NCI-H345 (cell line): ENCODE measurements at places on chromosomes 16 and 17.

DNA sequence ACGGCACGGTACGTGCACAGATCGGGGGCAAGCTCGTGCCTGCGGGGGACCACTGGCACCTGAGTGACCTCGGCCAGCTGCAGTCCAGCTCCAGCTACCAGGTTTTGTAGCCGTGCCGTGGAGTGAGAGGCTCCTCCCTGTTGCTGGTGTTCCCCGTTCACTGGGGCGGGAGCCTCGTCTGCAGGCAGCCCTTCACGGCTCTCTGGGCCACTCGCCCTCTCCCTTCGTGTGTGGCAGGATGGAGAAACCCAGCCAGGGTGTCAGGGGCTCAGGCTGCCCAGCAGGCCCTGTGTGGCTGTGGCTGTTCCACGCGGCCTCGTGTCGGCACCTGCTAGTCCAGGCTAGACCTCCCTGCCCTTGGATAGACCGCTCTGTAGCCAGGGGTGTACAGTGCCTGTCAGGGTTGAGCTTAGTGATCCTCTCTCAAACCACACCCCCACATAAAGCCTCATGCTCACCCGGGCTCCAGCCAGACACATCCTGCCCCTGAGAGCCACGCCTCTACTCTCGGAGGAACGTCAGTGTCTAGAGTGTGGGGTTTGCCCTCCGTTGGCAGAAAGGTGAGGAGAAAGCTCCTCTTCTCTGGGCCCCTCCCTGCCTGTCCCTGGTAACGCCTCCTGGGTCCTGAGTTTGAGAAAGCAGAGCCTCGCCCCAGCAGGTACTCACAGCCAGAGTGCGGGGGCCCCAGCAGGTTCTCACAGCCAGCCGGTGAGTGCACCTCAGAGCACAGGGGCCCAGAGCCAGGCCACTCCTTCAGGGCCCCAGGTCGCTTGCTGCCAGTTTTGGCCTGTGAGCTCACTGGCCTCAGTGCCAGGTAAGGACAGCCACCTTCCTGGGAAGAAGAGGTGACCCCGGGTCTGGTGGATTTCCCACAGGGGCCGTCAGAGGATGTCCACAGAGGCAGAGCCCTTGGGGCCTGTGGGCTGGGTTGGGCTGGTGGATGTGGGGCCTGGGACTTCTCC is 27.7 kb downstream of the NME3 start:
- no peak for DNase-seq

- no peak for DNase-seq
These were observed 29.8 kb downstream of the GPATCH8 start for GRCh38 chr17:44473367-44473766.

DNA sequence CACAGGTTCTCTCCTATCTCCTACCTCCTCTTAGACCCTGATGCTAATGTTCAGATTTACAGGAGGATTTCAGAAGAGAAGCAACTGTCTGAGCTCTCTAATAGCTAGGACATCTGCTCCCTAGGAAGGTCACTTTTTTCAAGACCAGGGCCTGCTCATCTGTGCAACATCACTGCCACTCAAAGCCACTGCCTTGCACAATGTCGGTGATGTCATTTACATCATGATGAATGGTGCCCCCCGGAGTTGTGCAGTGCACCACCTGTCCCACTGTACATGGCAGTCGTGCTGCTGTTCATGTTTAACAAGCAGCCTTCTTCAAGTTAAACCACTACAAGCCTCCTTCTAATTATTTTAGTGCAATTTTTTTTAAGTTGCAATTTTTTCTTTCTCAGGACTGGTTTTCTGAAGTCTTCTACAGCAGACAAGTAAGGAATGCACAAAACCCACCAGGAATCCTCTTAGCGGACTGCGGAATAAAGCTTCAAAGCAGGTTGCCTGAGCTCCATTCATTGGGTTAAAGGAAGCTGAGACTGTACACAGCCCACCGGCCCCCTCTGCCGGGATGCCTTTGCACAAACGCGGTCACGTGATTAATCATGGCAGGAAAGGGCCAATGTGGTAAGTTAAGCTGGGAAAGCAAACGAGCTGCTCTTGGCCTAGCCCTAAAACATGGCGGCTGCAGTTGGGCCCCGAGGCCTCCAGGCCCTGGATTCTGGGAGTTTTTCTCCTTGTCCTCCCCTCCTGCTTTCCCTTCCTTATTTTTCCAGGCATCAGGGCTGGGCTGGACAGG is 74.1 kb downstream of the MYH11 start:
- no peak for DNase-seq

DNA sequence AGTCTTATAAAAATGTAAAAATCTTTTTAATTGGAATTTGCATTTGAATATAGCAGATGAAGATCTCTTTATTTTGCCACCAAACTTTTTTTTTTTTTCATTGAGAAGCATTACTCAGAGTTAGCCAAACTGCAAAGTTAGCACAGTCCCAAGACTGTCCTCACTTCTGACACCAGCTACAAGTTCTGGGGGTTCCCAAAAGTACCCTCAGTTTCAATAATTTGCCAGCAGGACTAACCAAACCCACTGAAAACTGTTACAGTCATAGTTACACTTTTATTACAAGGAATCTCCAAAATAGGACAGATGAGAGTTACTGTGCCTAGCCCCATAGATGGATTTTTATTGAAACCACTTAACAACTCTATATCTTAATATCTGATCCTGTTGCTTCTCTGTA is 144.1 kb downstream of the CHD9 start:
- DNase-seq: no peak

DNA sequence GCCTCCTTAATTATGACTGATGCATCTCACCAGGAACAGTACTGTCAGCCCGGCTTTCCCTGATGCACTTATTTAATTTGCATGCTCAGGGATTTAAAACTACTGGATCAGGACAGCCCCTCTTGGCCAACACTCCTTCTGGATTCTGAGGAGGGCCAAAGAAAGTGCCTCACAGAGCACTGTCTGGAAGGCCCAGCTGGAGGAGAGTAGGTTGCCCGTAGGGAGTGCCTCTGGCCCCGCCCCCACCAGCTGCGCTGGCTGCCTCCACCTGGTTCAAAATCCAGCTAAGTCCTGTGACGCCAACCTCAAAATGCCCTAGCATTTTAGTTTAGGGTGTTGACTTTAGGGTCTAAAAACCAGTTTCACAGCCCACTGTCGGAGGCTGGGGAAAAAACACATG is 49.4 kb upstream of the SREBF1 start:
- no peak for DNase-seq

GRCh38 chr16:3475604-3476375 is 19.5 kb downstream of the C16orf90 start:
- DNase-seq: no peak

DNA sequence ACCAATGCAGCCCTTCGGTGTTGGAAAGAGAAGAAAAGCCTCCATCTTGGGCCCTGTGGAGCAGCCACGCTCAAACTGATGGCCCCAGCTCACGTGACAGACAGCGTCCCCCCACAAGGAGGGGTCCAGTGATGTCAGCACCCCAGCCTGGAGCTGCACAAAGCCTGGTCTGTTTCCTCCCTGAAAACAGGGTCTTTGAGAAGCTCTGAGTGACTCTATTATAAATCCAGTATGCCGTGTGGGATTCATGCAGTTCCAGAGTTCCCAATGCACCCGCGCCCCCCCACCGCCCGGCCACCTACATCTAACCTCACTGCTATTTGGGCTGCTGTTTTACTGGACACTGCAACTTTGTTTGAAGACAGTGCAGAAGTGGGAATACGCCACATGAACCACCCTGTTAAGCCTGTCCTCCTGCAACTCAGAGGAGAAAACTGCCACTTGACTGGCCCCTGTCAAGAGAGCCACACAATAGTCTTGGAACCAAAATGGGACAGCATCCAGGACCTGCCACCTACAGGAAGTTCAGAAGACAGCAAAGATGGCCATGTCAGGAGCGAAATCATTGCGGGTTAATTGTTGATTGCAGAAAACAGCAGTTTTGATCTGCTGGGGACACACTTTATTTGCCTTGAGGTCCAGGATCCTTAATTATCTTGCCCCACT is 33.1 kb downstream of the PMP22 start:
- DNase-seq: no peak

DNA sequence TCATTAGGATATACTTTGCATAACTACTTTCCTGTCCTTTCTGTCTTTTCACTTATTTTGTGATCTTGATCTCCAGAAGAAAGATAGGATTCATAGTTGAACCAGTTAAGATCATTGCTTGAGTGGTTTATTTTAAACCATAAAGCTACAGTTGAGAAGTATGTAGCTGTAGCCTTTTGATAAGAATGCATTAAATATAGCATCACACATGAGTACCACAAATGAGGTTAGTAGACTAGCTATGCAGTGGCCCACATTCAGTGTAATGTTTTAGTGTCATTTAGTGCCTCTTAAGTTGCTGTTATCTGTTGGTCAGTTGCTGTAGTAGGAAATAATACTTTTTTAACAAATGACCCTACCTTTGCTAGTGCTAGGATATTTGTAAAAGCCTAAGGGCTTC is 1.3 kb downstream of the NLK start:
- no peak for DNase-seq

DNA sequence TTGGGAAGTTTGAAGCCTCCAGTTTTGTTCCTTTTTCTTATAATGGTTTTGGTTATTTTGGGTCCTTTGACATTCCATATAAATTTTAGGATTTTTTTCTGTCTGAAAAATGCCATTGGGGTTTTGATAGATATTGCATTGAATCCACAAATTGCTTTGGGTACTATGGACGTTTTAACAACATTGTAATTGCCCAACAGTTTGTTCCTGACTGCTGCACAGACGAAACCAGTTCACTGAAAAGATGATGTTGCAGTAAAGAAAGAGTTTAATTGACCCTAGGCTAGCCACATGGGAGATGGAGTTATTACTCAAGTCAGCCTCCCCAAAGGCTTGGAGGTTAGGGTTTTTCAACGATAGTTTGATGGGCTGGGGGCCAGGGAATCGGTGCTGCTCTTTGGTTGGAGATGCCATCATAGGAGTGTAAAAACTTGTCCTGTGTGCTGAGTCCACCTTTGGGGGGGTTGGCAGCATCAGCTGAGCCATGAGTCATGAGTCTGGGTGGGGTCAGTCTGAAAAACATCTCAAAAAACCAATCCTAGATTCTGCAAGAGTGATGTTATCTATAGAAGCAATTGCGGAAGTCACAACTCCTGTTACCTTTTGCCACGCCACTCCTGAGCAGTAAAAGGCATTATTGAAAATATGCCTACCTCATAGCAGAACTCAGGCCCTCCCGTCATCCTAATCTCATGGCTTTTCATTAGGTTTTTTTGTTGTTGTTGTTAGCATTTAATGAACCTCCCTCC is 2.7 kb upstream of the PRSS41 start:
- no peak for DNase-seq

GRCh38 chr17:63196772-63197335 is 230.8 kb downstream of the TANC2 start:
- DNase-seq: no peak

DNA sequence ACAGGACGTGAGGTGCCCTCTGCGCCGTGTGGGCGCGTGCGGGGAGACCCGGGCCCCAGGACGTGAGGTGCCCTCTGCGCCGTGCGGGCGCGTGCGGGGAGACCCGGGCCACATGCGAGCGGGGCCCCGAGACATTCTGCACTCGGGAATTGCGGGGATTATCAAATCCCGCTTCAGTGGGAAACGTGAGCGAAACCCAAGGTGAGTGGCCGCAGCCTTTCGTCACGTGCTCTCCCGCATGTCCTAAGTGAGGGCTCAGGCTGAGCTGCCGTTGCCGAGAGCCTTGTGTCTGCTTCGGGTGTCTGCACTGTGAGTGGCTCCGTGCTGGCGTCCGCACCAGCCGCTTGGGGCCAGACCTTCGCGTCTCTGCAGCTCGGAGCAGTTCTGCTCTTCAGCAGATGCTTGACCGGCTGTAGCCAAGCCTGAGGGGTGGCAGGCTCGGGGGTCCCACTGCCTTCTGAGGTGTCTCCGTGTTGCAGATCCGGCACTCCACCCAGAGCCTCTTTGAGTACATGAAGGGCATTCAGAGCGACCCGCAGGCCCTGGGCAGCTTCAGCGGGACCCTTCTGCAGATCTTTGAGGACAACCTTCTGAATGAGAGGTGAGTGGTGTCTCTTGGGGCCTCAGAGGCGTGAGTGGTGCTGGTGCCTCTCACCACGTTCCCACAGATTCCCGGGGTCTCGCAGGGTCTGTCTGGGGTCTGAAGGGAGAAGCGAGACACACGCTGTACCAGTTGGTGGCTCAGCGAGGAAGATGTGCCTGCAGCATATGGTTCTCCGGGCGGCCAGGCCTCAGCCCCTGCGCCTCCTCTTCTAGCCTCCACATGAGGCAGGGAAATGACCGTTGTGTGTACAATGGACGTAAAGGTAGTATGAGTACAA is 90.5 kb upstream of the ZNF750 start:
- no peak for DNase-seq

GRCh38 chr17:67629971-67630320 is 87.8 kb upstream of the NOL11 start:
- no peak for DNase-seq

DNA sequence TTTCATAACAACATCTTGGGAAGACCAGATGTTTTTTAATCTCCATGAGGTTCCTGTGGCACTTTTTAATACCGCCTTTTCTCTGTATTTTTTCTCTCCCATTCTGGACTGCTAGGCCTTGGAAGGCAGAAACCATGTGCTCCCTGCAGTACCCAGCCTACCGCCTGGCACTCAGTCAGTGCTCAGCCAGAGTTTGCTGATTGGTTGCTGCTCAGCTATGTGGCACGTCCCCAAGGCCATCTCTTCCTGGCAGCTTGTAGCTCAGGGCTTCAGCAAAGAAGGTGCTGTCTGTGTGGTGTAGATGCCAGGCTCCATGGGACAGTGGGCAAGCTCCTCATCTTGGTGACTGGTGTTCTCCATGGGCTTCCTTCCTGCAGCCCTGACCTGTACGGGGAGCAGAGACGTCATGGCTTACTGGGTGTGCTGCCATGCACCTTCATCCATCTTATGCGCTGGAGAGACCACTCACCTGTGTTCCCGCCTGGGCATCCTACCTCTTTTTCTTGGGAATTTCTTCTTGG is 86.7 kb downstream of the CLEC16A start:
- no peak for DNase-seq

DNA sequence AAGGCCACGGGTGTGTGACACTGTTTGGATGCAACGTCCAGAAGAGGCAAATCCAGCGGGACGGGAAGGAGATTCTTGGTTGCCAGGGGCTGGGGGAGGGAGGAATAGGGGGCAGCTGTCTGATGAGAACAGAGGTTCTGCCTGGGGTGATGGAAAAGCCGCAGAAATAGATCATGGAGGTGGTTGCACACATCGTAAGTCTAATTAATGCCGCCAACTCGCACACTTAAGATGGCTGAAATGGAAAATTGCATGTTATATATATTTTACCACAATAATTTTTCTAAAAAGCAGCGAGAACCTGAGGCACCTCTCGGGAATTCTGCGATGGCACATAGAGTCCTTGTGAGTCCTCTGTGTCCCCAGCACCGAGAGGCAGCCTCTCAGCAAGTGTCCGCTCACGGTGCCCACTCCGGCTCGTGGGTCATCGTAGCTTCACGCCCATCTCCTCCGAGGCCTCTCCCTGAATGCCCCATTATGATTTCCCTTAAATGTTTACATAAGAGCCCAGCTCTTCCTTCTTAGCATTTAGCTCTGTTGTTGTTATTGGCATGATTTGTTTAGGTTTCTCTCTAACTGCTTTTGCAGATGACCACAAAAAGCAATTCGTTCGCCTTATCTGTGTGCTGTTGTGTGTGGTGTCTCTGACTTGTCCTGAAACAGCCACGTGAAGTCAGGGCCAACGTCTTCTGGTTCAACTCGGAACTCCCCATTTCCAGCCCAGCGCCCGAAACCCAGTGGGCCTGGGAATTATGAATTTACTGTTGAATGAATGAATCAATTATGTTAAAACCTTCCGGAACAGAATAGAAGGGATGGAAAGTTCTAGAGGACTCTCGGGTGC is 7.7 kb downstream of the WFDC1 start:
- DNase-seq: no peak
